ENCODE measurements at places on chromosomes 11 and 22.

DNA sequence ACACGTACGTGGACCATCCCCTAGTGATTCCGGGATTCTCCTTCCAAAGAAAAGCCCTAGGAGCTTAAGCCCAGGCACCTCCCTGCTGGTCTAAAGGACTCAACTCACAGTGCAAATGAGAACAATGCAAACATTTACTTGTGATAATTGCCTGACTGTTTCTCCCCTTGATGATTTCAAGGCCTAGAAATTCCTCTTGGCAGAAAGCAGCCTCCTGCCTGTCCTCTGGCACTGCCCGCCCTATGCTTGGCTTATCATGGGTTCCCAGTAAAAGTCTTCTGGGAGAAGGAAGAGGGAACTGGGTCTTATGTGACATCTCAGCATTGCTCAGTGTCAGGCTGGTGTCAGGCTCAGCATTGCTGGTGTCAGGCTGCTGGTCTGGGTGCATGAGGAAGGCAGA lies 351.8 kb downstream of the SHANK2 start:
- DNase-seq, result no peak

GRCh38 chr11:117290809-117291396 lies at the start of gene BACE1-AS:
Gene BACE1-AS (plus strand): TSS chr11:117291346.
- no peak for DNase-seq

- no peak for DNase-seq
Measured at GRCh38 chr11:132632641-132633124, 899.6 kb downstream of the OPCML start.

DNA sequence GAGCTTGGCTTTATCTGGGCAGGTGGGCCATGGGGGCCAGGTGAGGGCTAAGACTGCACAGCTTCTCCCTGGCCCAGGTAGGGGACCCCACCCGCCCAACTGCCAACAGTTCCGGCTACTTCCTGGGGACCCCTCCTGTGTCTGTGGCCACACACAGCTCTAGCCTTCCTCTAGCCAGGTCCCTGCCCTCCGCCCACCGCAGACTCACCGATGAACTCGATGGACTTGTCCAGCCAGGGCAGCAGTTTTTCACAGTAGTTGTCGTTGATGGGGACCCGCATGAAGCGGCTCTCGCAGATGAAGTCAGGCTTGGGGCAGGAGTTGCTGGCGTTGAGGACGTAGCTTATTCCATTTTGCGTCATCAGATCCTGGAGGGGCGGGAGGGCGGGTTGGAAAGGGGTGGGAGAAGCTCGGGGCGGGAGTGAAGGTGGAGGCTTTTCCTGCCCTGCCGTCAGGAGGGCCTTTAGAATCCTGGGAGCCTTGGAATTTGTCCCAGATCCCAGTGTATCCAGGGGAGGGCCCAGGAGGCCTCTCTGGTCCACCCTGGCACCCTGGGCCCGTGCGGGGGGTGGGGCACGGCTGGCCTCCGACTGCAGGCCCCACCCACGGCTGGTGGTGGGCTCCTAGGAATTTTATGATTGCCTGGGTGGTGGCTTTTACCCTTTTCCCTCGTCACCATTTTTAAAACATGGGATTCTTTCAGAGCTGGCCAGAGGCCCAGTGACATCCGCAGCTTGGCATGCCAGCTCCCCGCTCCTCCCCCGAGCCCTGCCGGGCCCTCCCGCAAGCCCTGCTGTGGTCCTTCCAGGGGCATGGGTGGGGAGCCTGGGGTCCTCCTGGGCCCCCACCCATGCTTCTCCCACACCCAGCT lies 13.9 kb downstream of the DUSP8 start:
- no peak for DNase-seq

DNA sequence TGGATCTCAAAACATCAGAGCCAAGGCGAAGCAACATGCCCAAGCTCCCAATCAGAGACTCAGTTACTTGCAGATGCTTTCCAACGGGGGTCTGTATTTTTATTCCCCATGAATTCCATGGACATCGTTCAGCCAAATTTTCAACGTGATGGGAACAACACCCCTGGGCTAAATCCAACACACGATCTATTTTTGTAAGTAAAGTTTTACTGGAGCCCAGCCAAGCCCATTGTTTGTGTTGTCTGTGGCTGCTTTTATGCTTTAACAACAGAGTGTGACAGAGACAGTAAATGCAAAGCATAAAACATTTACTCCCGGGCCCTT lies 33.7 kb downstream of the SLC5A1 start:
- DNase-seq, result no peak
